Activated CD4-positive, CD25-positive, alpha-beta regulatory T cell treated with anti-CD3 and anti-CD28 coated beads, Interleukin-2, amount 50 U/mL, for 72 hours (primary cell): ENCODE measurements at places on chromosomes 6 and 20.

GRCh38 chr20:1062334-1063010 lies 55.9 kb upstream of the PSMF1 start:
- no peak for DNase-seq

- DNase-seq: no peak
Measured at GRCh38 chr20:62238569-62239277, 402 bp downstream of the OSBPL2 start.

DNA sequence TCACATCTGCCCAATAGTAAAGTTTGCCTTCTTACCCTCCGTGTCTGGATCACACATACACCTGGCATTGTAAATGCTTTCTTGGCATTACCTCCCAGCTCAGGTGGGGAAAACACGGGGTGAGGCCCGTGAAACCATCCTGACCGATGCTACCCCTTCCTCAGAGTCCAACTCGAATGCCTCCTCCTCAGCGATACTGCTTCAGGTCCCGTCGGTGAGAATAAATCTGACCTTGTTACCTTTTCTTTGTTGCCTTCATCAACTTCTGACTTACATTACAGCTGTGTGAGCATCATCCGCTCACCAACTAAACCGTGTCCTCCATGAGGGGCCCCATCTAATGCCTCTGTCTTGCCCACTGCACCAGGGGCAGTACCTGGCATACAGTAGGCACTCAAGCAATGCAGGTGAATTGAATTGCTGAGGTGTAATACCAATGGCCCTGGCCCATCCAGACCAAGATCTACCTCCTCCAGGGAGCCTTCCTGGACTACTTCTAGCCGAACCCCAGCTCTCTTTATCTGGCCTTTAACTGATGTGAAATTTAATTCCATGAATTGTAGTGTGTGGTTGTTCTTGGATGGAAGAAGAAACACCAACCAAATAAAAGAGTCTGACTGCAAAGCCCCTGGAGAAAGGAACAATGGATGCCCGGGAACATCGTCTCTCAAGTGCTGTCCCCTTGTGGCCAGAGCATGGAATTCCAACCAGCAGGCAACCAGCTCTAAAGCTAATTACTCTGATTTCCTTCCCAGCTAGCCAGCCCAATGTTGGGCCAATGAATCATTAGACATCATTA lies 141.5 kb downstream of the ANKRD60 start:
- no peak for DNase-seq

GRCh38 chr20:50256577-50256976 lies 65.9 kb downstream of the CEBPB start:
- DNase-seq: no peak

DNA sequence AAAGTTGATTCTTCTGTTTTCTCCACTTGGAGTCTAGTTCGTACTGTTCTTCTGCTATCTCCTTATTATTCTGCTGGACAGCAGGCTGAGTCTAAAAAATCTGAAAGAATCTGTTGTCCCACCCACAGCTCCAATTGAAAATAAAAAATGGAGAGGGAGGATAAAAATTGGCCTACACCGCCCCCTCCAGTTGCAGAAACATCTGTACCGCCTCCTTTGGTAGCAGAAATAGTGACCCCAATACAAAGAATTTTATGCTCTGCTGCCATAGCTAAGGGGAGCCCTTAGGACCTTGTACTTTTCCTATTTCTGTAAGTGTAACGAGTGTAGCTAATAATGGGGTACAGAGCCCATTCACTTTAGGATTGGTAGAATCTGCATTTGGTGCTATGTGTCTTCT lies 4.9 kb upstream of the FKBP1A start:
- DNase-seq: no peak

DNA sequence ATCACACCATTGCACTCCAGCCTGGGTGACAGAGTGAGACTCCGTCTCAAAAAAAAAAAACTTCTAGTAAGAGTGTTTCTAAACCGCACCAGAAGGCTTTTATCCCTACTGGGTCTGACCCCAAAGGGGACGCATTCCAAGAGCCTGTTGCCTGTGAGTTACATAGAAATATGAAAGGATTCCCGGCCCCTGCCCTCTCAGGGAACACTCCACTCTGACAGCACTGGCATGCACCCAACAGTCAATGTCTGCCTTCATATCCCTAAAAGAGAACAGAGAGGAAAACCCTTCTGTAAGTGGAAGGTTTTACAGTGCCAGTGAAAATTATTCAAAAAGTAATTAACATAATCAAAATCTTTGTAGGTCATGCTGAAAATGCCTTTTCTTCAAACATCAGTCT lies 117.1 kb upstream of the PTPRT start:
- DNase-seq: no peak

GRCh38 chr6:107331409-107332386 lies 127.7 kb downstream of the PDSS2 start:
- no peak for DNase-seq

GRCh38 chr6:42410861-42411260 lies 40.9 kb downstream of the TRERF1 start:
- DNase-seq: no peak

DNA sequence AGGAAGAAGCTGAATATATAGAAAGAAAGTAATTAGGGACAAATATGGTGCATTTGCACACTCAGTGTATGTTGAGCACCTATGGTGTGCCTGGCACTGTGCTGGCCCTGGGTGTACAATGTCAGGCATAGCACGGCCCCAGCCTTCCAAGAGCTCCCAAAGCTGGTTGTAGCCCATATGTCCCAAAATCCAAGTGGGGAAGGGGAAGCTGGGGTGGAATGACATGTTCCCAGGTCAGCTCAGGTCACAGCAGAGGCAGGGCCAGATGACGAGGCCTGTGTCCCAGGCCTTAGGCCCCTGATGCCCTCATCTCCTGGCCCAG lies 170.0 kb downstream of the VEGFA start:
- no peak for DNase-seq

GRCh38 chr6:126039284-126039683 lies 52.9 kb downstream of the TRMT11 start:
- DNase-seq: no peak

DNA sequence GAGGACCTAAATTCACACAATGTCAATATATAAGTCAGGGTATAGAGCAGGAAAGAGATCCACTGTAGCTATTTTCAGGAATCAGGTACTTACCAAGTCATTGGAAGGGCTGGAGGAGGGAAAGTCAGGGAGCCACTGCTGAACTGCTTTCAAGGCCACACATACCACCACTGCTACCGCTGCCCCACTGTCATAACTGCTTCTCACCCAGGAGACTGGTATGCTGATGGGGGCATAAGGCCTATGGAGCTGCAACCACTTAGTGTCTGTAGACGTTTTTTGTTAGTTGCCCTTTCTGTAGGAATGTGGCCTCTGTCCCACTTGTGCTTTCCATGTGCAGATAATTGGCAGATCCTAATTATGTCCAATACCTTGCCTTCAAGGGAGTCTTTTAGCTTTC lies 5.4 kb downstream of the SMAP1 start:
- no peak for DNase-seq

- no peak for DNase-seq
Measured at GRCh38 chr6:38867726-38868125, 152.6 kb downstream of the DNAH8 start.

DNA sequence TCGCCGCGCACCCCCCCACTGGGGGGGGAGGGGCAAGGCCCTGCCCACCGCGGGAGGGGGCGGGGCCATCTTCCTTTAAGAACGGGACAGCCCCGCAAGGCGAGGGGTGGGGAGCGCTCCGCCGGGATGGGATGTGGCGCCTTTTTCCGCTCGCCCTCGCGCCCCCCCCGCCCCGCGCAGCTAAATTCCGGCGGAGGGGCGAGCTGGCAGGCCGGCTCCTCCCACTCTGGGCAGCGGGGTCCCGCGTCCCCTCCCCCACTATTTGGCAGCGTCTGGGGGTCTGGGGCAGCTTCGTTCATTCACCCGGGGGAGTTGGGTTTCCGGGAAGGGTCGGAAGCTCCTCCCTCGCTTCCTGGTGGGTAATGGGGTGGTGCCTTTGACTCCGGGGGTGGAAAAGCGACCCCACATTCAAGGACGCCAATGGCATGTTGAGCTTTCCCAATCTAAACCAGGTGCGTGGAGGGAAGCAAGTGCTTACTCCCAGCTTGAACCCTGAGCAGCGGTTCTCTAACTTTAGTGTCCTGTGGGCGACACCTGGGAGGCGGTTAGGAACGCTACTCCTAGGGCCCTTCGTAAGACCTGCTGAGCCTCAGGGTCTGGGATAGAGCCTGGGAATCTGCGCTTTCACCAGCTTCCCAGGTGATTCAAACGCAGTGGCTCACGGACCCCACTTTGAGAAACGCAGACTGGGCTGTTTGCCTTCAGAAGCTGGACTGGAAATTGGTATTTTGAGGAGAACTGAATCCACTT lies 927 bp downstream of the ASXL1 start:
- peak; percentile 78 for DNase-seq

GRCh38 chr20:62241506-62241905 lies 3.2 kb downstream of the OSBPL2 start:
- no peak for DNase-seq

GRCh38 chr6:73830119-73830518 lies 134.1 kb downstream of the CD109 start:
- no peak for DNase-seq

DNA sequence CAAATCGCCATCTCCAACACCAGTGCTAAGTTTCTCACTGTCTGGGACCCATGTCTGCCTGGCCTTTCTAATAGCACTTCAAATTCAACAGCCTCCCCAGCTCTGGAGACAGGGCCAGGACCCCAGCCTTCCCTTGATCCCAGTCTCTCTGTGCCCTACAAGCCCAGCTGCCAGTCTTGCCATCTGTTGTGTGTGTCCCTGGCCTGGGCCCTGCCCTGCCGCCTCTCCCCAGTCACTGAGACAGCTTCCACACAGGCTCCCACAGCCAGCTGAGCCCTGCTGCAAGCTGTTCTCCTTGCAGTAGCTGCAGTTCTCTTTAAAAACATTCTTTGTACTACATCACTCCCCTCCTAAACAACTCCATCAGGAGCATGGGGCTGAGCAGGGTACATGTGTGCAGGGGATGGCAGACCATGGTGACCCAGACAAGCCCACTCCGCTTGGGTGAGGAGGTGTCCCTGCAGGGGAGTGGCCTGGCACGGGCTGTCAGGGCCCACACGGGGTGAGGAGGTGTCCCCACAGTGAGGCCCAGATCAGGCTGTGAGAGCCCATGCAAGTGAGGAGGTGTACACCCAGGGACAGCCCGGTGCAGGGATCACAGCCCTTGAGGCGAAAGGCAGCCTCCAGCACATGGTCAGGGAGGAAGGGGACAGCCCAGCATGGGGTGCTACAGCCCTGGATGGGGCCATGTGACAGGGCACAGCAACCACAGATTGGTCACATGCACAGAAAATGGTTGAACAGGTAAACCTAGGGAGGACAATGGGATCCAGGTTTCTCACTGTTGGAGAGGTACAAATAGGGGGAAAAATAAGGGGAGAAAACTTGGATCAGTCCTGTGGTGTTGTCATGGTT lies 16.2 kb downstream of the CST7 start:
- DNase-seq: no peak

DNA sequence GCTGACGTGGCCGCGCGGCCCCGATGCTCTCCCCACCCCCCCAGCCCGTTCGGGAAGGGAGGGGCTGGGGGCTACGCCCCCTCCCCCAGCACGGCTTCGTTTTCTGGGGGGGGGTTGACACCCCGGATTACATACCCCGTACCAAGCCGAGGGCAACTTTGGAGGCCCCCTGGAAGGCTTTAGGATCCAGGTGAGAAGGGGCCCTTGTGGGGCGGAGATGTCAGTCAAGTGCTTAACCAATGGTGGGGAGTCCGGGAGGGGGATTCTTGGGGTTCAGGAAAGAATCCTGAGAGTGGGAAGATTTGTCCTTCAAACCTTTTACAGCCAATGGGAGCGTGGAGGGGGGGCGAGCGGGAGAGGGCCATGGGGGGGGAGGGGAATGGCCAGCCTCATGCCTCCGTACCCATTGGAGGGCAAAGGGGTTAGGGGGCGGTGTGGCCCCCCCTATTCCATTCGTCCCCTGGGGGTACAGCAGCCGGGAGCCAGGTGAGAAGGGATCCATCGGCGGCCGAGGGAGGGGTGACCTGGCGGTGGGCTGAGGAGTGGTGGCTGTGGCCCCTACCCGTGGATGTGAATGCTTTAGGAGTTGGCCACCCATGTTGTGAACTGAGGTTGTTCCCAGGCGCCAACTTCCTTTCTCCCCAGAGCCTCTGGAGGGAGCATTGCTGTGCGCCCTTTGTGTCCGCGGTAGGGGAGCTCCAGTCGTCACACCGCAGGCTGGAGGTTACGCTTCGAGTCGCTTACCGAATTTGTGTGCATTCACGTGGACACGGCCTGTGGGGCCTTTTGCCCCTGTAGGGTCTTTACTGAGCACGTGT lies 682 bp downstream of the BRD2 start:
- DNase-seq: peak; percentile 63

- no peak for DNase-seq
Measured at GRCh38 chr20:12053353-12053752, 135.7 kb downstream of the BTBD3 start.

- DNase-seq: no peak
Measured at GRCh38 chr20:50335866-50336265, 145.2 kb downstream of the CEBPB start.

- no peak for DNase-seq
Measured at GRCh38 chr20:753136-753535, 15.2 kb downstream of the SLC52A3 start.

GRCh38 chr6:153727885-153728284 lies 311.2 kb upstream of the OPRM1 start:
- no peak for DNase-seq

- DNase-seq: no peak
Measured at GRCh38 chr6:56915832-56916231, 39.1 kb upstream of the BEND6 start.

GRCh38 chr20:63394069-63394919 lies 33.1 kb upstream of the CHRNA4 start:
- DNase-seq: no peak

DNA sequence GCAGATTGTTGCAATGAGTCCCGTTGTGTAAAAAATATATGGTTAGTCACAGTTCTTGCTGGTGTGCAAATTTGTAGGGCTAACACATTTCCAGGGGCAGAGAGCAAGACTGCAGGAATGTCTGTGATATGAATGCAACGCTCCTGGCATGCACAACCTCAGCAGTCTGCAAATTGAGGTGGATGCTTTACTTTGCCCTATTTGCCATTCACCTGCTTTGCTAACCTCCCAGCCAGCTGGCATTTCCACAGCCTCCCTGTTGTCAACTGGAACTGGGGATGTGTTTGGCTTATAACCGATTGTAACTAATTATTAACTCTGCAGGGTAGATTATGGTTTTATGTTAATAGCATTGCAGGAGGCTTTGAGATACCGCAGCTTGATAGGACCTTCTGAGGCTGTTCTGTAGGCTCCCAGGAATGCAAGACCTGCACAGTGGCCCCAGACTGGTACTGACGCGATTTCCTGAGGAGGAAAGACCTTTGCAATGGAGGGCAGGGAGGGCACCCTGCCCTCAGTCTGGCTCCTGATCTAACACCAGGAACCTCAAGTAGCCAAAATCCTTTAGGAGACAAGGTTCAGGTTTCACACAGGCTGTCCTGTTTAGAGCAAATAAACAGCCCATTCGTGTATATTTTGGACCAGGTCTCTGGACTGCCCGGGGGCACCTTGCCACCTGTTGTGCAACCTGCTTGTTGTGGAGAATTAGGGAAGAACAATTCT lies 53.4 kb downstream of the EDN1 start:
- no peak for DNase-seq

- no peak for DNase-seq
Measured at GRCh38 chr6:6808915-6809314, 220.4 kb downstream of the LY86 start.

- no peak for DNase-seq
Measured at GRCh38 chr20:8144282-8145245, 12.5 kb downstream of the PLCB1 start.

GRCh38 chr6:158660333-158660754 lies 10.5 kb downstream of the SYTL3 start:
- no peak for DNase-seq

GRCh38 chr6:548517-548916 lies 108.4 kb downstream of the HUS1B start:
- DNase-seq: no peak

GRCh38 chr6:115958958-115959357 lies 101.7 kb downstream of the FRK start:
- DNase-seq: no peak
